ENCODE measurements at places on chromosomes 4 and X. TPM values are rescaled to one million over a fixed set of nuclear protein-coding genes. Genes with fewer than 3 reads are reported as not detected.

DNA sequence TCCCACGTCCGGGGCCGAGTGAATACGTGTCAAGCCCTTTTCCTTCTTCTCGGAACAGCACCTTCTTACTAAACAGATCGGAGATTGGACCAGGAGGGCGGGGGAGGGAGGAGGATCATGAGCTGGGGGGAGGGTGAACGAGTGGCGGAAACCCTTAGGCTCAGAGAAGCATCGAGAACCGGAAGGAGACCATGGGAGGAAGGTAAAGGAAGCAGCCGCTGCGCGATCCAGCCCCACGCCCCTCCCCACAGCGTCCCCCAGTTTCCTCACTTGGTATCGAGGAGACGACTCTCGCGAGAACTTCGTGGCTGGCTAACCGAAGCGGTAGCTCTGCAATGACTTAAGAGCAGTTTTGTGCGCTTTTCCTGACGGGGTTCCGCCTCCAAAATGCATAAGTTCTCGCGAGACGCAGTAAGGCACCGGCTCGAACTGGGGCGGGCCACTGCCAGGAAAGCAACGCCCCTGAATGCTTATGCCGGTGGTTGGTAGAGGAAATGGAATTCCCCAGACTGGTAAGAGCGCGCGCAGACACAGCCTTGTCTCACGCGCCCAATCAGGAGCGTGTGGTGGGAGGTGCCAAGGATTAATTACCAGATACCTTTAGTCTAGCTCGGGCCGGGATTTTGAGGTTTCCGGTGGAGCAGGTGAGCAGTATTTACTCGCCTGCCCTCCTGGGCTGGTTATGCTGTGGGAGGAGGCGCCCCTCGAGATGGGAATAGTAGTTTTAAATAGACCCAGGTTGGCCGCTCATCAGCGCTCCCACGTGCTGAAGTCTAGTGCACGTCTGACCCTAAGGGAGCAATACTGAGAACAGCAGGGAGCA is 534 bp upstream of the UBE2D3 start:
- DNase-seq = peak; percentile 99
- H3K4me3 ChIP-seq = no peak overlapping the region
- peak overlapping the region; percentile 89 for H3K27ac ChIP-seq

DNA sequence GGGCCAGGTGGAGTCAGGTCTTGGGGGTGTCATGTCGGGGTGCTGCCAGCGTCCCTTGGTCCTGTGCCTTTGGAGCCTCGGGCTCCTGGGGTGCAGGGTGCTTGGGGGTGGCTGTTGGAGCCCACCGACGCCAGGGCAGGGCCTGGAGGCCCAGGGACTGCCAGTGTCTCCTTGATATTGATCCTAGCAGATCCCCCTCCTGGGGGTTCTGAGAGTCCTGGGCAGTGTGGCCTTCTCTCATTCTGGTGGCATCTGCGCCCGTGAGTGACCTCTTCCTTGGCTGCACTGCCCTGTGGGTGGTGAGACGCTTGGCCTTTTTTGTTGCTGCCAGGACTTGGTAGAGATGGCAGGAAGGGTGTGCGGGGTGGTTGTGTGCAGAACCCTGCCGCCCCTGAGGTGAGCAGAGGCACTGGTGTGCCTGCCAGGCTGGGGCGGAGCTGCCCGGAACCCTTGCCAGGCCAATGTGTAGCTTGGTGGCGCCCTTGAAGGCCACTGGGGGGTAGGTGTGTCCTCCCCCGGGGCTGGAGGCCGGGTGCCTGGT is 7.0 kb downstream of the NAT8L start:
- no peak for DNase-seq
- H3K4me1 ChIP-seq = no peaks in the 10 kb centered on the region
- no peak overlapping the region for H3K27ac ChIP-seq
- H3K36me3 ChIP-seq = no peaks in the 10 kb centered on the region
- H3K4me3 ChIP-seq = no peak overlapping the region
- H3K27me3 ChIP-seq = no peaks in the 10 kb centered on the region

The STS gene
- total RNA-seq = 3.6 TPM

The AMOT gene
- 19.9 TPM for total RNA-seq
